Dorsolateral prefrontal cortex (tissue), 122 donors: ENCODE measurements at places on chromosomes 7 and 10.

DNA sequence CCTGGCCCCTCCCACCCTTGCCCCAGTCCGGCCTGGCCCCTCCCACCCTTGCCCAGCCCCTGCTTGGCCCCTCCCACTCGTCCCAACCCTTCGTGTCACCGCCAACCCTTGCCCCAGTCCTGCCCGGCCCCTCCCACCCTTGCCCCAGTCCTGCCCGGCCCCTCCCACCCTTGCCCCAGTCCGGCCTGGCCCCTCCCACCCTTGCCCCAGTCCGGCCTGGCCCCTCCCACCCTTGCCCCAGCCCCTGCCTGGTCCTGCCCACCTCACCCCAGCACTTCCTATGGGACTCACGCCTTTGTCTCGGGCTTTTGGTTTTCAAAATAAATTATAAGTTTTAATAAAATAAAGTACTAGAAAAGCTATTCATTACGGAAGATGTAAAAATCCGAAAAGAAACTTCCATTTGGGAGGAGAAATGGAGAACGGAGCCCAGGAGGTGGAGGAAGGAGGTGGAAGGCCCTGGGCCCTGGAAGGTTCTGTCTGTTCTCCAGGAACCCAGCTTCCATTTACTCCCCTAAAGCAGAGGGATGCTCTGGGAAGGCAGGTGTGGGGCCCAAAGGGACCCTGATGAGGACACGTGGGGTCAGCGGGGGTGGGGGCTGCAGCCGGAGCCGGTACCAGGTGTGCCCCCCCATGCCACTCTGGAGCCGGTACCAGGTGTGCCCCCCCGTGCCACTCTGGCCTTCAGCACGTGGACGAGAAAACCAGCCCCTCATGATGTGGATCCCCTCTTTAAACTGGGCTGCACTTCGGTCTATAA lies 52.2 kb downstream of the PWWP2B start:
- DNase-seq, result no peak

DNA sequence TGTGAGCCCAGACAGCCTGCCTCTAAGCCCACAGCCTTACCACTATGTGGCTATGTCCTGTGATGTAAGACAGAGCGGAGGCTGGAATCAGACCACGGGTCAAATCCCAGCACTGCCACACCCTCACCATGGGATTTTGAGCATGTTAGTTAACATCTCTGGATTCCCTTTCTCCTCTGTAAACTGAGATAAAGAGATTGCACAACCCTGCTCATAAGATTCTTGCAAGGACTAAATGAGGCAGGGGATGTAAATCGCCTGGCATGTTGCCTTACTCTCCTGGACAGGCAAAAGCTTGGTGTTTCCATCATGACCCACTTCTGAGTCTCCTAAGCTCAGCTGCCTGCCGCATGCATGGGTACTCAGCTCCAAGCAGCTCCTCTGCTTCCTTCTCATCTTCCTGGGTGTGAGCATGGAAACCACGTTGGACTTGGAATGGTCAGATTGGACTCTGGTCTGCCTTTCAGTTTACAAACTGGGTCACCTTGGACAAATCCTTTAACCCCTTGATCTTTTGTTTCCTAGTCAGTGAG lies 41.3 kb upstream of the MTURN start:
- no peak for DNase-seq

GRCh38 chr7:108618056-108618455 lies 48.4 kb downstream of the DNAJB9 start:
- DNase-seq, result no peak

DNA sequence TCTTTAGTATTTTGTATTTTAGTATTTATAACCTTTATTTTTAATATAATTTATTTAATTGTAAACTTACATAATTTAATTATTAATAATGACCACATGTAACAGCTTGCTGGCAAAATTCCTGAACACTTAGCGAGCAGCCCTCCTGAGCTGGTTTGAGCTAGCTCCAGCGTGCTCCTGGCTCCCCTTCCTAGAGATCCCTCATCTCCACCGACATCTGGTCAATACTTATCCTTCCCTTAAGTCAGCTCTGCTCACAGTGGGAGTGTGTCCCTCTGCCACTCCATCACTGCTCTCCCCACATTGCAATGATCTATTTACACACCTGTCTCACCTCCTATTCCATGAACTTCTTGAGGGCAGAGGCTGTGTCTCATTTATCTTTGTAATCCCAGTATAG lies 20.6 kb upstream of the TBXAS1 start:
- no peak for DNase-seq

GRCh38 chr7:65411249-65411648 lies 37.6 kb downstream of the ZNF92 start:
- DNase-seq, result no peak

DNA sequence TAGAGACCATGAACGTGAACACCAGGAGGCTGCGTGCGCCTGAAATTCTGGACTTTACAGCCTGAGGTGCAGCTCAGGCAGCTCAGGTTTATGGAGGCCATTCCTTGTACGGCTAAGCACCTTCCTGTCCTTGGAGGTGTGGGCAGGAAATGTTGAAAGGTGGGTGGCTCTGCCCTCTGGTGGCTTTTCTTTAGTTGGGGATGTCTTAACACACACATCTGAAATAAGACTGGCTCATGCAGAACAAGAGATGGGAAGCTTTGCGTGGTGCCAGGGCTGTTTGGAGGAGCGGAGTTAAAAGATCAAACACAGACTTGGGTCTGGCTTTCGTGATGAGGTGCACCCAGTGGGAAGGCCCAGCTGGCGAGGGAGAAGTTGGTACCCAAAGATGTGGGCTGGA lies 64.1 kb downstream of the DOCK1 start:
- DNase-seq, result peak; percentile 45

DNA sequence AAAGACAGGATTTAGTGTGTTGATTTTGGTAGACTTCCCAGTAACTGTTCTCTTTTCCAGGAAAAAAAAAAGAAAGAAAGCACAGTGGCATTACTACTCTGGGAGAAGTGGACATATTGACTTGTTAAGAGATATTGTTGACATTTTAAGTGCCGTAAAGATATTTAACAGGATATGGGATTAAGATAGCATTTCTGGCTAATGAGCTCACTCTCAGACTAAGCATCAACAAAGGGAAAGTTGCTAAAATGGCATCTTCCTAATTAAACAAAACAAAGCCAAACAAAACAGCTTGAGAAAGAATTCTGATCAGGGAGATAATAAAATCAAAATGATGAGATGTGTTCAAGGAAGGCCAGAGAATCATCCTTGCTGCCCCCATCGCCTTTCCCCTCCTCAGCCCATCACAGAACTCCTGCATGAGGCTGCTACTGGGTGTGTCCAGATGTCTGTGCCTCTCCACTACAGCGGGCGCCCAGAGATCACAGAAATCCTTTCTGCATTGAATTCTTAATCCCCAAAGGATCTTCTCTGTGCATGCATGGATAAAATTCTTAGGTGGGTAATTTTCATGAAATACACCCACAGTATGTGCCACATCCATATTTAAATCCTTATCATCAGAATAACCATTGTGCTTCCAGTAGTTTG lies 270.5 kb downstream of the POU6F2 start:
- no peak for DNase-seq

GRCh38 chr7:116172353-116172752 lies 38.0 kb upstream of the TES start:
- no peak for DNase-seq

GRCh38 chr7:157614457-157615020 lies 277.7 kb downstream of the DNAJB6 start:
- DNase-seq, result no peak

DNA sequence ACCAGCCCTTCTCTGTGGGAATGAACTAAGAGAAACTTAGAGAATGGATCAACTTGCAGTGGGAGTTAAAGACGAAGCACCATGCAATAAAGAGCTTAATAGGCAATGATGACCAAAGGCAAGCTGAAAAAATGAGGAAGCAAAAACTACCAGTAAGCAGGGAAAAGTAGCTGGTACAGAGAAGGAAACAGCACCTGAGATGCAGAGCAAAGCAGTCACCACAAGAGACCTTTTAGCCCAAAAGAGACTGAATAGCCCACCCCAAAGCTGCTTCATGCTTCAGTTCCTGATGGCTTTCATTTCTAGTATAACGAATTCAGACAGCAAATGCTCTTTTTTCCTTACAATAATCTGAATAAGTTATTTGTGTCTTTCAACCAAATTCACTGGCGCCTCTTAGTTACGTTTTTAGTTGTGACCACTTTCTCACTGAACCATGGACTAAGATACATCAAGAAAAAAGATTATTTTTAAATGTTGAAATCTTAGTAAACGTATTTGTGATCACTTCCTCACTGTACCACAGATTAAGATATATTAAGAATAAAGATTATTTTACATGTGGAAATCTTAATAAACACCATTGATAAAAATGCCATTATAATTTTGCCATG lies 76.0 kb downstream of the USP6NL start:
- no peak for DNase-seq

DNA sequence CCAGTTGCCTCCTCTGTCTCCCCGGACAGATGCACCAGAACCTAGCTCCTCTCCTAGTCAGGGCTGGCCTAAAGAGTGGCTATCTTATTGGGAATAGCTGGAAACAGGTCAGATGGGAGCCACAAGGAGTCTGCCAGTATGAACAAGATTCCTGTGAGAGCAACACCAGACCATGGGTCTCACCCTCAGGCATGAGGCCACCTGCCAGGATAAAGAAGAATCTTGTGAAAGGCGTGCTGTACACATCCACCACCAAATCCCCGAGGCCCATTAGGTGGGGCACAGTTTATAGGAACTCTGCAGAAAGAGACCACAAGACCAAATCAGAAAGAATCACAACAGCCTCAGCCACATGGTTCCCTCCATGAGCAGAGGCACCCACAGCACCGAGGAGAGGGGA lies 325.9 kb downstream of the TNS3 start:
- DNase-seq, result no peak

- DNase-seq, result no peak
These were observed 52.5 kb upstream of the GRB10 start for GRCh38 chr7:50835156-50835555.

- DNase-seq, result no peak
These were observed 33.5 kb downstream of the FIGNL1 start for GRCh38 chr7:50416527-50417182.

- DNase-seq, result no peak
These were observed 32.0 kb downstream of the THNSL1 start for GRCh38 chr10:25048450-25048849.

- DNase-seq, result no peak
These were observed 55.1 kb downstream of the FAM53B start for GRCh38 chr10:124688889-124689670.

- peak; percentile 55 for DNase-seq
These were observed 232.4 kb upstream of the MYO3A start for GRCh38 chr10:25701652-25702051.

- DNase-seq, result no peak
These were observed 185.3 kb upstream of the PCLO start for GRCh38 chr7:83347945-83348444.

DNA sequence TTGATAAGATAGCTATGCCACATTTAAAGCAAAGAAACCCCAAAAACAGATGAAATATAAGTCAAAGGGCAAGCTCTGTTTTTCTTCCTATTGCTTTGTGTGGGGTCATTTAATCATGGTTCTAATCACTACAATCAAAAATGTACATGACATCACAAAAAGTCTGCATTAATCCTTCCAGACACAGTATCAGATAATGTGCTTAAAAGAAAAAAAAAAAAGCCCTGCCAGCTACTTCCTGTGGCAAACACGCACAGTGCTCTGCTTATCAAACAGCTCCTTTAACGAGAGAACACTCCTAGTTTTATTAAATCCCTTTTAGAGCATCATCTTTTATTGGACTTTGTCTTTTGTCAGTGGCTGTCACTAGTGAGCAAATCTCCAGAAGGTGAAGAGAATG lies 1005.8 kb downstream of the GATA3 start:
- DNase-seq, result no peak

- DNase-seq, result no peak
These were observed 7.4 kb downstream of the TSPAN14 start for GRCh38 chr10:80461208-80462183.

- no peak for DNase-seq
These were observed 206.4 kb upstream of the GALNT17 start for GRCh38 chr7:70925411-70926115.

- no peak for DNase-seq
These were observed 588.0 kb downstream of the NRG3 start for GRCh38 chr10:82462910-82463551.

DNA sequence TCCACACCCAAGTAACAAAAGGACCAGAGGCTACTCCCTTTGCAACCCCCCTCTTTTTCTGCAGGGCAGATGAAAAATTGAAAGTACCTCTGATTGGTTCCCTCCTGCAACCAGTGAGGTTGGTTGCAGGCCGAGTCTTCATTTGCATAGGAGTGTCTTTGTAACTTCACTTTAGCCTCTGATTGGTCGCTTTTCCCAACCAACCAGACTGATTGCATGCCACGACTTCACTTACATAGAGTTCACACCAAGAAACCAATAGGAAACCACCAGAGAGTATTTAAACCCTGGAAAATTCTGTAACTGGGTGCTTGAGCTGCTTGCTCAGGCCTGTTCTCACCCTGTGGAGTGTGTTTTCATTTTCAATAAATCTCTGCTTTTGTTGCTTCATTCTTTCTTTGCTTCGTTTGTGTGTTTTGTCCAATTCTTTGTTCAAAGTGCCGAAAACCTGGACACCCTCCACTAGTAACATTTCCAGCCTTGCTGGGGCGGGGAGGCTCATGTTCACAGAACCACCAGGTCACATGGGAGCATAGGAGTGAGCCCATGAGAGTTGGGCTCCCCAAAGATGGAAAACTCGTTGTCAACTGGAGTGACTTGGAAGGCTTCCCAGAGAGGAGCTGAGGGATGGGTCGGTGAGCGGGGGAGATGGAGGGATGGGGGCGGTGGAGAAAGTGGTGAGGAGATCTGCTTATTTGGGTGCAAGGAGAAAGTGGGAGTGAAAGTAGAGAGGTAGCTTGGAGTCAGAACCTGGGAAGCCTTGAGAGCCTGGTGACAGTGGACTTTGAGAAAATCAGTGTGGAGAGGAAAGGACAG lies 223.6 kb downstream of the GFRA1 start:
- DNase-seq, result no peak
